ENCODE measurements at places on chromosomes 1 and 21.

DNA sequence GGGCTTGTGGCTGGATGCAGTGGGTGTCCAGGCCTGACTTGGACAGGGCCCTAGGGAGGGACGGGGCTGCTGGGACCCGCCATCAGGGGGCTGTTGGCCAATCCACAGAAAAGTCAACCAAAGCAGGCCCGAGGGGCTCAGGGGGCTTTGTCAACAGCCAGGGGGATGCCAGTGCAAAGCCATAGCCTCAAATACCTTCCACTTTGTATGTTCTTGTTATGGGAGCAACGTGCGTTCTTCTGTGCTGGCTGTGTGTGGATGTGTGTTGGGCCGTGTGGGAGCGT lies 35.4 kb upstream of the ARF1 start:
- no peak for DNase-seq

DNA sequence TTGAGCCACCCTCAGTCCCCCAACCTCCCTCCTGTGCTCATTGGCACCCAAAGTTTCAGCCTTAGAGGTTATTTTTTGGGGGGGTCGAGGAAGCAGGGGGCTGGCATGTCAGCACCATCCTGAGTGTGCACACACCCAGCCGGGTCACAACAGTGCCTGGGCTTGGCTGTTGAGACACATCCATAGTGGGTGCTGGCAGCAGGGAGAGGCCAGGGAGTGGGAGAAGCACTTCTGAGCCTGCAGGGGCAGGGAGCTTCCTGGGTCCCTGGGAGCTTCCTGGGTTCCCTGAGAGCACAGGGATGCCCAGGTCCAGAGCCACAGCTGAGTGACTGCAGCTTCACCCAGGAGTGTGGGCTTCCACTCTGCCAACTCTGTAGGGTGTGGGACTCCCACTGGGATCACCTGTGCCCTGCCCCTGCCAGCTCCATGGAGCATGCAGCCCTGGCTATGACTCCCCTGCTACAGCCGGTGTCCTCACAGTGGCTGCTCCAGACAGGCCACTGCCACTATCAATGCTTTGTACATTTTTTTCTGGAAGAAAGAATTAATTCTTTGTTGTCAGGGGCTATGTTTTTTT lies 240.4 kb downstream of the PTGER3 start:
- no peak for DNase-seq

DNA sequence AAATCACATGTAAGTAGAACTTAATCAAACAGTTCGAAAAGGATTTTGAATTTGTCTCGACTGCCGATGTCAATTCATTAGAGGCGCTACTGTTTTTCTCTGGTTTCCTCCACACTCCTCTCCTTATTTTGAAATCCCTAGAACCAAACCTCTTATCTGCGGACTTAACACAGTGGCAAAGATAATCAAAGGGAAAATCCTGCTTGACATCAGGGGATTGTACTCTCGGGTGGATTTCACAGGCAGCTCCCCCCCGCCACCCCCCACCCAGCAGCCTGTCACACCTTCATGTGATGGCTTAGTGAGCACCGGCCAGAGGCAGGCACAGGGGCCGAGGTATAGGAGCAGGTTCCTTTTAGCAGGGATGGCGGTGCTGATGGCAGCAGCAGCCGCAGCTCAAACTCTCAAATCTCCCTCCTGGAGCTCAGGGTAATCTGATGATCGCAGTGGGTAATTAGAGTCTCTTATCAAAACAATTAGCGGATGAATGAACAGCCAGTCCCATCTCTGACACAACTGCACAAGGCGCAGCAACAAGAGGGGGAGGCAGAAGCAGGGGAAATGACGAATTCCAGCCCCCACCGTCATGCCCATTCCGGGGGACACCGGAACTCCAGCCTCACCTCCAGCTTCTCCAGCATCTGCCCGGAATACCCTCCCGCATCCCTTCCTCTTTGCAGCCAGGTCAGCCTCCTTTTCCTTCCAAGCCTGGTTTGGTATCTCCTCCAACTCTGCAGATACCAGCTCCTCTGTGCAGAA lies 80.3 kb downstream of the SSBP3 start:
- DNase-seq = no peak

DNA sequence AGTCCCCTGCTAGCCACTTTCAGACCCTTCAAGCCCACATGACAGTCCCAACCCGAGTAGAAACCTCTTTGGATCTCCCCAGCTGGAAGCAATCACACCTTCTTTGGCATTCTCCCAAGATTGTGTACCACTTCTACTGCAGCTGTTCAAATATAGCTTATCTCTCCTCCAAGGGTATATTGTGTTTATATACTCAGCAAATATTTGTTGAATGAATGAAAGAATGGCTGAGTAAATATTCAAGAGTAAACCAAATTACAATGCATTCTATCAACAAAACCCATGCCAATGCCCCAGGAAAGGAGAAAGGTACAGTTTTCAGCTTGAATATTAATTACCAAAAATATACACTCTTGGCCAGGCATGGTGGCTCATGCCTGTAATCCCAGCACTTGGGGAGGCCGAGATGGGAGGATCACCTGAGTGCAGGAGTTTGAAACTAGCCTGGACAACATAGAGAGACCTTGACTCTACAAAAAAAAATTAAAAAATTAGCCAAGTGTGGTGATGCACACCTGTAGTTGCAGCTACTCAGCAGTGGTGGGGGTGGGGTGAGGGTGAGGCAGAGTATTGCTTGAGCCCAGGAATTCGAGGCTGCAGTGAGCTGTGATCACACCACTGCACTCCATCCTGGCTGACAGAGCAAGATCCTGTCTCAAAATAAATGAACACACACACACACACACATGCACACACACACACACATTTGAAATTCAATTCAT lies 68.5 kb downstream of the NIBAN1 start:
- no peak for DNase-seq

- DNase-seq = no peak
These were observed 15.5 kb downstream of the ZNF684 start for GRCh38 chr1:40546957-40547356.

DNA sequence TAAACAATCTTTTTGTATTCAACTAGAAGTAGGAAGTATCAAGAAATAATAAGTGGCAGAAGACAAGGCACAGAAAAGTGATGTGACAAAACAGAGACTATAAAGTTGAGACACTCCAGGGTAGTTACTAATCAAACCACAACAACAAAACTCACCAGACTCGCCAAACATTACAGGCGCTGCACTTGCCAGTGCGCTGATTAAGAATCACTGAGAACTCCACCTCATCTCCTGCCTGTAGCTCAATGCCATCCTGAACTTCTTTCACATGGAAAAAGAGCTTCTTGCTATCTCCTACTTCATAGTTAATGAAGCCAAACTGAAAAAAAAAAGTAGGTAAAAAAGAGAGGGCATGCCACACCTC lies 2.8 kb upstream of the NRAS start:
- DNase-seq = no peak

- no peak for DNase-seq
These were observed 177.8 kb upstream of the KLHDC7A start for GRCh38 chr1:18302788-18303413.

DNA sequence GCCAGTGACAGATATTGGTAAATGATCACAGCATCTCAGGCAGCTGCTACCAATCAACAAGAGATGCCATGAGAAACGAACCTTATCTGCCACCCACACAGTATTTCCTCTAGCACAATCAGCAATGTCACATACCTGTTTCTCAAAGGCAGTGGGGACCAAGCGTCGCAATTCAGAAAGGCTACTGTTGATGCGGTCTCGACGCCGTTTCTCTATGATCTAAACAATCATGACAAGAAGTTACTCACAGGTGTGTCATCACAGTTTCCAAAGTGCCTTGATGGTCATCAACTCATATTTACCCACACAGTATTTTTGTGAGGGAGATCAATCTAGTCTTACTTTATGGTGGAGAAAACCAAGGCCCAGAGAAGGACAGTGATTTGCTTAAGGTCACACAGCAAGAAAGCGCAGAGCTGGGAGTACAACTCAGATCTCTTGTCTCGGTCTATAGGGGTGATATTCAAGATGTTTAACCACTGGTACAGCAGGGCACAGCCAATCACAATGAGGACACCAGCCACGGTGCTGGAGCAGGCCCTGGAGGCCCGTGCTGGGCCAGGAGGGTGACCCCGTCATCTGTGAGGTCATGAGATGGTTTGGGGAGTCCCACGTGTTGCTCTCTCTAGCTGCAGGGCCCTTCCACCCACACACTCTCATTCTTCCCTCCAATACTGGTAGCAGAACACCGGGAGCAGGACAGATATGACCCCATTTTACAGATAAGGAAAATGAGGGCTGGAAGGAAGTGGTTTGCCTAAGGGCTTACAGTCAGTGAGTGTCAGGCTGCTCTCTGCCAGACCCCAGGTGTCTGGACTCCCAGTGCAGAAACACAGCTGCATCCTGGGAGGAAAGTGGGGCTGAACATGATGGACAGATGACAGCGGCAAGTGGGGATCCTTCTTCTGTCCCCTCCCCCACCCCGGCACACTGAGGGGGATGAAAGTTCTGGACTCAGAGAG lies 7.8 kb downstream of the HEYL start:
- no peak for DNase-seq

DNA sequence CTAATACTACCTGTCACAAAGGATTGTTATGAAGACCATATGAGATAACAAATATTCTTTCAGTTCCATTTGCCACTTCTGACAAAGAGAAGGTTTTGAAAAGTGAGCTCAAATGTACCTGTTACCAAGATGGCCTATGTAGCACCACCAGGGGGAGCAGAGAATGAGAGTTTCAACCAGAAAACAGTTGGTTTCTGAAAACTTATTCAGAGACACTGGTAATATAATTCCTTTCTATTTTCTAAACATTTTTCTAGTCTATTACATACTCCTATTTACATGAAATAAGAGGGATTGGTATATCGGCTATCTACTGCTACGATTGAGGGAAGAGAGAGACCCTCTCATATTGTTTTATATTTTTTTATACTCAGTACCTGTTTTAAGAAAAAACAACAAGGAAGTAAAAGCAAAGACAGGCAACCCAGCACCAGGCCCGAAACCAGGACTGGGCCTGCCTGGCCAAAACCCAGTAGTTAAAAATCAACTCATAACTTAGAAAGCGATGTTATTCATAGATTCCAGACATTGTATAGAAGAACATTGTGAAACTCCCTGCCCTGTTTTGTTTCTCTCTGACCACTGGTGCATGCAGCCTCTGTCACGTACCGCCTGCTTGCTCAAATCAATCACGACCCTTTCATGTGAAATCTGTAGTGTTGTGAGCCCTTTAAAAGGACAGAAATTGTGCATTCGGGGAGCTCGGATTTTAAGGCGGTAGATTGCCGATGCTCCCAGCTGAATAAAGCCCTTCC lies 48.3 kb downstream of the IL23R start:
- DNase-seq = no peak

DNA sequence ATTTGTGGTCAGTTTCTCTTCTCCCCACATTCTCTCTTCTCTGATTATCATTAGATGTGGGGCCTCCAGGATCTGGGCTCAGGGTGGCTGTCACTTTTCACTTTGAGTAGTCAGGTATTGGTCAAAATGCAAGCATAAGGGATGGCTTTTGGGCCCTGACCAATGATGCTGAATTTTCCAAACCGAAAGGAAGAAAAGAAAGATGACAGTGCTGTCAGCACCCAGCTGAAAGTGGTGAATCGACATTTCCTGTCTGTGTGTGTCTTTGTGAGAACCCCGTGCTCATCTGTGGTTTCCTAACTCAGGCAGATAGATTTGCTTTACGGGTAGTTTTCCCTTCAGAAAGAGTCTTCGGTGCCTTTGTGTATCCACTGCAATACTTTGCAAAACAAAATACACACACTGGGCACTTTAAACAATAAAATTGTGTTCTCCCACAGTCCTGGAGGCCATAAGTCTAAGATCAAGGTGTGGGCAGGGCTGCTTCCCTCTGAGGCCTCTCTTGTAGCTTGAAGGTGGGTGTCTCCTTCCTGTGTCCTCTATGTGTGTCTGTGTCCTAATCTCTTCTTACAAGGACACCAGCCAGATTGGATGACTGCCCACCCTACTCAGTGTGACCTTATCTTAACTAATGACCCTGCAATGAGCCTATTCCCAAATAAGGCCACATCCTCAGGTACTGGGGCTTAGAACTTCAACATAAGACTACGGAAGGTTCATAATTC lies 274.8 kb upstream of the AJAP1 start:
- no peak for DNase-seq

- DNase-seq = no peak
These were observed 13.9 kb downstream of the DNAJC6 start for GRCh38 chr1:65323246-65323645.

DNA sequence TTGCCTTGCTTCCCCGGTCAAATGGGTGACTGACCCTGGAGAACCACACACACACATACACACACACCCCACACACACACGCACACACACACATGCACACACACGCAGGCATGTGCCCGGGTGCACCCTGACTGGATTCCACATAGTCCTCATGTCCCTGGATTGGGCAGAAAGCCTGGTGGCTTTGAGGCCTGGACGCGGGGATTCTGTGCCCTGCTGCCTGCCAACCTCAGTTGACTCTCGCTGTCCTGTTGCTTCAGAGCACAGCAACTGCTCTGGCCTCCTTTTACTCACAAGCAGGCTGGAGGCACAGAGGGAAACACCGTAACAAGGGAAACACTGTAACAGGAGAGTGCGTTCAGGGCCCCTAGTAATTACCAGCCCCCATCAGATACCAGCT lies 6.4 kb downstream of the RORC start:
- no peak for DNase-seq

DNA sequence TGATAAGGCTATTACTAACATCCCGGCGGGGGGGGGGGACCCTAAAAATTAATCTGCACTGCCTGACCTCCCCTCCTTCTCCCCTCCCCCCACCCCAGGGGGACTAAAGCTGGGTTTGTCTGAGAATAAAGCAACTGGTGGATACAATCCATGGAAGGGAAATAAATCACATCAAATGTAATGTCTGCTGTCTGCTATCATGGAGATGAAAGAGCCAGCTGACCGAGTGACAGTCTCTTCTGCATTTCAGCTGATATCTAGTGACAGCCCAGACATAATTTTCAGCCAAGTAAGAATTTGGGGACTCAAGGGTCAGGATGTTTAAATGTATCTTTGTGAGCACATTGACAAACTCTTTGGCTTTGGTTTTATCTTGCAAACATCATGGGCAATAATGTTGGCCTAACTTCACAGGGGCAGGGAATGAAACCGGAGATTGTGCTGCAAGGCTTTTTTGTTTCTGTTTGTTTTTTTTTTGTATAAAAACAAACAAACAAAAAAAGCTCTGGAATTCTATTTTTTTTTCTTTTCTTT lies 44.7 kb downstream of the HTR6 start:
- no peak for DNase-seq

DNA sequence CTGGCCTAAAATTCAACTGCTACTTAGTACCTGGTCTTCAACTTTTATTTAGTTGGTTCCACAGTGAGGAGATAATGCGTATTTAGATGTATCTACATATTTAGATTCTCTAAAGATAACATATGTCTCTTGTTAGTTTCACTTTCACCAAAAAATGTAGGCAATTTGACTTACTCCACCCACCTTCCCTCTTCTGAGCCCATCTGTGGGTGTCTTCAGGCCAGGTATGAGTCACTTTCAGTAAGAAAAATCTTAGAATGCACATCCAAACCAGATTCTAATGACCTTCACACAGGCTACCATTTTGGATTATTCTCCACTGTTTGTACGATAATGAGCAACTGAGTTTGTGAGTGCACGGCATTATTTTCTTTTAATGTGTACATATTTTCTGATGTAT lies 501.7 kb downstream of the NEGR1 start:
- no peak for DNase-seq

- DNase-seq = no peak
These were observed 13.4 kb downstream of the RTCA start for GRCh38 chr1:100279358-100279923.

- DNase-seq = no peak
These were observed 39.6 kb downstream of the UBASH3A start for GRCh38 chr21:42443181-42443785.
